NCI-H510A treated with DMSO at 0.1 percent for 48 hours (cell line): ENCODE measurements at places on chromosomes 4 and X.

- no peak for DNase-seq
Observed at GRCh38 chr4:122073615-122074014, 78.5 kb upstream of the BLTP1 start.

DNA sequence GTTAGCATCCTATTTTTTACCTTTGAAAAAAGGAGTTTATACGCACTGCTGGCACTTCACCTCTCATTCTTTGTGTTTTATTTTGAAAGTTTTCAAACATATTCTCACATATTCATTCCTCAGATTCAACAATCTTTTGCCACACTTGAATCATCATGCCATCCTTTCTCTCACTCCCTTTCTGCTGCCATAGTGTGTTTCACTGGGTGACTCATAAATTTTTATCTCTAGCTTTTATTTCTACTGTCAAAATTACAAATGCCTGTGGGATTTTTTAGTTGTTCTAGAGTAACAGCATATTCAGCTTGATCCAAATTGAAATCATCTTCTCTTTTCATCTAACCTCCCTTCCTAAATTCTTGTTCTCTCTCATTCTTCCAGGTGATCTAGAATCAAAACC, 28.0 kb downstream of the MFSD8 start:
- DNase-seq: no peak

- no peak for DNase-seq
Observed at GRCh38 chrX:68018248-68019203, 414.8 kb downstream of the OPHN1 start.

GRCh38 chrX:133250184-133251100, 32.3 kb upstream of the TFDP3 start:
- DNase-seq: no peak

DNA sequence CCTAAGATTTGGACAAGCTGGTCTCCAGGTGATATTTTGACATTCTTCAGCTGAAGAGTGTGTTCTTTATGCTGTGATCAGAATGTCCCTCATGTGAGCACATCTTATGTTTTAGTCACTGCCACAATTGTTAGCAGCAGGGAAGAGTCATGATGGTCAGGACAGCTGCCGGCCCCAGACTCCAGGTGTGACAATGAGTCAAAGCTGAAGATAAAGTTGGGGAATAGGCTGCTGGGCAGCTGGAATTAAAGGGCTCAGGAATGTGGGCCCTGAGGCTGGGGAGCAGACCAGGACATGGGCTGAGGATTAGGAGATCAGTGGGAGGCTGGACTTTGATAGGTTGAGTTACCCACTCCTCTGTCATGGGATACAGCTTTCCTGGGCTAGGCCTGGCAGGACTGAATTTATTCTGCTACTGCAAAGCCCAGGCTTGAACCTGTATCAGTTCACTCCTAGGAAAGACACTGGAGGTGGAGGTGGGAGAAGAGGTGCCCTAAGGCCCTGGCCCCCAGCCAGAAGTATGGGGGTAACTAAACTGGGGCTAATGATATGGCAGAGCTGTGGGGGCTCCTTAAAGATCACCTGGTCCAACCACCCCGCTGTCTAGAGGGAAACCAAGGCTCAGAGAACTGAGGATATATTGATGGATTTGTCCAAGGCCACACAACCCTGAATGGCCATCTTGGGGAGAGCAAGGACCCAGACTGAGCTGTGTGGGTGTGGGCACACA, 119.5 kb downstream of the PJA1 start:
- no peak for DNase-seq

DNA sequence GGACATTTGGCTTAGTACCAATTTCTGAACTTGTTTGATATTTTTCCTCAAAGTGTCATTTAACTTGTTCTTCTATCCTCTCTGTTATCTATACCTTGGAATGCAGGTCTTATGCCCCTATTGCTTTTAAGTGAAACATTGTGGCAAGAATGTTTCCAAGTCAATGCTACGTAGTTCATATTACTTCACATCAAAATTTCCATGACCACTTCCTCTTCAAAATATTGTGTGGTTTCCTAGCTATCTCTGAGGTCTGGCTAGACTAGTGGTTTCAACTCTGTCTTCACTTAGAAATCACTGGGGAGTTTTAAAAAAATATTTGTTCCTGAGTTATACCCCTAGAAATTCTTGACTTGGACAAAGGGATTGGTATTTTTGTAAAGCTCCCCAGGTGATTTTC, 20.2 kb upstream of the RASGEF1B start:
- DNase-seq: no peak

DNA sequence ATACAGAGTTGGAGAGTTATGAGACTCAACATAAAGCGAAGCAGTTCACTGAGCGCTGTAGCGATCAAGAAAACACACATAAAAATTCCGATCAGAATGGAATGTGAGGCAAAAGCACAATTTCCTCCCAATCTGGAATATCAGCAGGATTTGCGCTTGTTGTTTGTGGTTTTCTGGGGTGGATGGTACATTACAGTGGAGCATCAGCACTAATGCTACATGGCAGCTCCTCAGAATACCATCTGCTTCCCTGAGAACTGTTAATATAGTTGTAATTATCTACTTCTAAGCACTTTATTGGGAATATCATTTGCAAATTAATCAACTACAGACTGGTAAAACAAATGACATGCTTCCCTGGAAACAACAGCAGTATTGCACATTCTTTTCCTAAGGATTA, 324.1 kb upstream of the PPARGC1A start:
- no peak for DNase-seq

DNA sequence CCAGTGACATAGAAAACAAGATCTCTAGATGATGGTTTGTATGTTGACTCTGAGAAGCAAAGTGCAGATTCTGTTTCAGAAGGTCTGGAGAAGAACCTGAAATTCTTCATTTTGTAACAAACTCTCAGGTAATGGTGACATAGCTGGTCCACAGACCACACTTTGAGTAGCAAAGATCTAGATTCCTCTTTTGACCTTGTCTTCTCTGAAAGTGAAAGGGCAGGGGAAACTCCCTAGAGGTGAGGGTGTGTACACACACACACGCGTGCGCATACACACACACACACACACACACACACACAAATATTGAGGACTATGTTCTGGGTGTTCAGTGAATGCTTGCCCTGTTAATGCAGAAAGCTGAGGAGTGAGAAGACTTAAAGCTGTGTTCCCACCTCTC, 110.1 kb downstream of the NHSL2 start:
- DNase-seq: no peak

- no peak for DNase-seq
Observed at GRCh38 chr4:6324461-6324998, 54.9 kb downstream of the WFS1 start.

- no peak for DNase-seq
Observed at GRCh38 chrX:70026112-70026850, 23.5 kb downstream of the AWAT2 start.

DNA sequence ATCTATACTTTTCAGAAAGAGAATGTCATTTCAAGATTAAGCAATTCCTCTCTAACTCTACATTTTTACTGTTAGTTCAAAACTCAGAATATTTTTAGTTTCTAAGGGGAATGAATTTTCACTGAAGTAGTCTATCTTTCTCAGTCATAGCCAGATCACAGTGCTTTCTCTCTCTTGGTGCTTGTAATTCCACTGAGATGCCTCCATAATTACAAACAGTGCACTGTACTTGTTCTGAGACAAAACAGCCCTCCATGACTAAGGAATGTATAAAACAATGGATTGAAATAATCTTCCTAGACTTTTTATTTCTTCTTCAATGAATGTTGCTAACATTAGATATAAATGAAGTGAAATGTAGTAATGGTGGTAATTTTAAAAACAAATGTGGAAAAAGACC, 603.2 kb upstream of the FAM241A start:
- DNase-seq: no peak

- DNase-seq: peak; percentile 63
Observed at GRCh38 chr4:125313497-125313896, 1.3 kb upstream of the FAT4 start.

GRCh38 chr4:138050601-138051000, 191.5 kb downstream of the SLC7A11 start:
- no peak for DNase-seq

- no peak for DNase-seq
Observed at GRCh38 chr4:170243662-170244288, 154.0 kb upstream of the AADAT start.

GRCh38 chr4:138104284-138104680, 137.9 kb downstream of the SLC7A11 start:
- DNase-seq: no peak

DNA sequence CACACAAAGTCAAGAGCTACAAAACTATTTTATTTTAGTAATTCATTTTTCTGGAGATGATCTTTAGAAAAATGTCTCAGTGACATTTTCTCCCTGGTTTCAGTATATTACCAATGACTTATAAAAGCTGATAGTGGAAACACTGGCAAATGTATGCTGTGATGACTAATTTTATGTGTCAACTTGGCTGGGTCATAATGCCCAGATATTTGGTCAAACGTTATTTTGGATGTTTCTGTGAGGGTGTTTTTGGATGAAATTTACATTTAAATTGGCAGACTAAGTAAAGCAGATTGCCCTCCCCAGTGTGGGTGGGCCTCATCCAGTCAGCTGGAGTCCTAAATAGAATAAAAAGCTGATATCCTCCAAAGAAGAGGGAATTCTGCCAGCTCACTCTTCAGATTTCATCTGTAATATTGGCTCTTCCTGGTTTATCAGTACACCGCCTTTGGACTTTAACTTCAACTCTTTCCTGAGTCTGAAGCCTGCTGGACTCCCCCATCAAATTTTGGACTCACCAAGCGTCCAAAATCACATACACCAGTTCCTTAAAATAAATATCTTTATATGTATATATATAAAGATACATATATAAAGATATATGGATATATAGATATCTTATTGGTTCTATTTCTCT, 31.2 kb upstream of the RAB40A start:
- no peak for DNase-seq

- no peak for DNase-seq
Observed at GRCh38 chr4:15318621-15319348, 109.0 kb upstream of the C1QTNF7 start.

DNA sequence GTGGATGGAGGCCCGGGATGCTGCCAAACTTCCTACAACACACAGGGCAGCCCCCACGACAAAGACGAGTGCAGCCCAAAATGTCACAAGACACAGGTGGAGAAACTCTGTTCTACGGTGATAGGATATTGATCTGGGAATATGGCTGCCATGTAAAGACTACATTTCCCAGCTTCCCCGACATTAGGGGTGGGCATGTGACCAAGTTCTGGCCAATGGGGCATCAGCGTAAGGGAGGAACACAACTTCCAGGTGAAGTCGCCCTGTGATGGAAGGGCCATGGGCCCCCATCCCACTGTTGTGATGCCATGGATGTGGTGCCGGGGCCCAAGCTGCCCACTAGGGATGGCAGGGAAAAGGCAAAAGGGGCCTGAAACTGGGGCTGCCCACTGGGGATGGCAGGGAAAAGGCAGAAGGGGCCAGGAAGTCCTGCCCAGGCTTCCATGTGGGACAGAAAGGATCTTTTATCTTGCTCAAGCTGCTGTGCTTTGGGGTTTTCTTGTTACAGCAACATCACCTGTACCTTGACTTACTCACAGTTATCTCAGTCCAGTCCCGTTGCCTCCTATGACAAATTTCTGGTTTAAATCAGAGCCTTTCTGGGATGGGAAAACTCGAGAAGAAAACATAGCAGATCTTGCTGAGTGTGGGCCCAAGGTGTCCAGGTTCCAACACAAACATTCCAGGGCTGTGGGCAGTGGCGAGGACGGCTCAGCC, 9.7 kb upstream of the ADRA2C start:
- no peak for DNase-seq

DNA sequence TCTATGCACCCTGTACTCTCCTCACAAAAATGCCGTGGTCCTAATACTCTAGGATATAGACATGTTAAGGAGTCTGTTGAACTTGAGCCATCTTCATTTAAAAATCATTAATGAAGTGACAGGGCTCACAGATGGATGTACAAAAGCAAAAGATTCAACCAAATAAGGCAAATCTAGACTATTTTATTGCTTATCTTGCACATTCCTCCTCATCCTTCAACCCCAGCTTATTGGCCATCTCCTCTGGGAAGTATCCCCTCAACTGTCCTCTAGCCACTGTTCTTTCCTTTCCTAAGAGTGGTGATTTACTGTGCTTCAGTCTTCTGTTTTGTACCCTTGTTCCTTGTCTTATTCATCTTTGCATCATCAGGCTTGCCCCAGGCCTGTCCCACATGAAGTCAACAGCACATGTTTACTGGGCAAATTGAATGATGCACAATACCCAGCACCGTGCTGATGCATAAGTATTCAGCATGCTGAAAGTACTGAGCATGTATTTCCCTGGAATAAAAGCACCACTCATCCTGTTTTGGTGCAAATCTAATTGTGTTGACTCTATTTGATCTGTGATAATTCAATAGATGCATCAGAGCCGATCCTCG, 287.3 kb upstream of the CLNK start:
- no peak for DNase-seq

- DNase-seq: no peak
Observed at GRCh38 chrX:149493567-149494562, 11.2 kb downstream of the IDS start.

- DNase-seq: no peak
Observed at GRCh38 chr4:46508216-46508615, 118.3 kb upstream of the GABRA2 start.
